ENCODE measurements at places on chromosomes 3 and 15. TPM values are rescaled to one million over a fixed set of nuclear protein-coding genes. Genes with fewer than 3 reads are reported as not detected.

Gene ECE2
- total RNA-seq = 2.2 TPM

Gene GP9
- not detected for total RNA-seq

Gene PDE8A
- 26.0 TPM for total RNA-seq

Gene SLC6A20
- total RNA-seq = 2.7 TPM

Gene CFAP92
- total RNA-seq = 2.2 TPM

Gene C3orf20
- 0.16 TPM for total RNA-seq

Gene SEC22C
- total RNA-seq = 78.5 TPM

Gene PLSCR2
- not detected for total RNA-seq

Gene NR2E3
- total RNA-seq = 0.16 TPM

Gene P3H2
- total RNA-seq = 2.8 TPM

Gene SIDT1
- total RNA-seq = 6.2 TPM

Gene LMAN1L
- total RNA-seq = not detected

Gene REC114
- not detected for total RNA-seq

Gene SEMA7A
- total RNA-seq = 51.5 TPM

Gene CSPG5
- 131 TPM for total RNA-seq

Gene ALDH1A3
- 1.9 TPM for total RNA-seq

Gene NR1I2
- 0.16 TPM for total RNA-seq

Gene RTP1
- total RNA-seq = not detected

Gene MAP6D1
- 4.5 TPM for total RNA-seq

Gene CNTN3
- 16.2 TPM for total RNA-seq

Gene ZNF662
- total RNA-seq = 20.4 TPM

Gene FANCD2OS
- not detected for total RNA-seq

Gene CCRL2
- total RNA-seq = 1.1 TPM

Gene CATSPER2
- total RNA-seq = 4.2 TPM

Gene TMEM212
- total RNA-seq = not detected

Gene GOLGA6L7
- not detected for total RNA-seq

Gene SAMMSON
- total RNA-seq = 0.47 TPM

All from occipital lobe (tissue), 3 donors.